ENCODE measurements at places on chromosomes 4 and X.

DNA sequence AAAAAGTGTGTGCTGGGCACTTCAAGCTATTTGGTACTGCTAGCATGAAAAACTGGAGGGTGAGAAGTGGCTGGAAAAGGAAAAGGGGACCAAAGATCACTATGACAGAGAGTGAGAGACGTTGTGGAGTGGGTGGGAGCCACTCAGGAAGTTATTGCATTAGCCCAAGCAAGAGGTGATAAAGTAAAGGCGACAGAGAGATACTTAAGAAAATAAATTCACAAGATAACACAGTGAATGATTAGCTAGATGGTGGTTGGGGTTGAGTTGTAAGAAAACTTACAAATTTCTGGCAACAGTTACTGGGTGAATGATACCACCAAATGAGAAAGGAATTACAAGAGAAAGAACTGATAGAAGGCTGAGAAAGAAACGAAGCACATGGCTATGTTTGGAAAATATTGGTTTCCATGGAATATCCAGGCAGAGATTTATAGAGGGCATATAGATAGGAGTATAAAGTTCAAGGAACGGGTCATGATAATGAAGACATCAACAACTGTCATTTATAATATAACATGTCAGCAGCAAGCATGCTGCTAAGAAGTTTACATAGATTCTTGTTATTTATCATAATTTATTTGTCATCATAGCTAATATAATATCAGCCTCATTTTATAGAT lies 60.7 kb downstream of the CASK start:
- no peak for DNase-seq

DNA sequence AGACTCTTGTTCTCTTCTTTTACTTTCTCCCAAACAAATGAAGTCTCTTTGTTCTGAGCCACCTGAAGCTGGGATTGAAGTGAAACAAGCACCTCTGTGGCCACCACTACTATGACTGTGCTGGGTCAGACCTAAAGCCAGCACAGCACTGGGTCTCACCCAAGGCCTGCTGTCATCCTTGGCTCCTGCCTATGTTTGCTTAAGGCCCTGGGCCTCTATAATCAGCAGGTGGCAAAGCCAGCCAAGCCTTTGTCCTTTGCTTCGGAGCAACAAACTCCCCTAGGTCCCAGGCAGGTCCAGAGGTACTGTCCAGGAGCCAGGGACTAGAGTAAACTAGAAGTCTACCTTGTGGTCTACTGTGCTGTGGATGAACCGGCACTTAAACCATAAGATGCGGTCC lies 220.6 kb upstream of the ARSJ start:
- DNase-seq = no peak

GRCh38 chrX:48578661-48579128 lies 4.4 kb downstream of the RBM3 start:
- no peak for DNase-seq

DNA sequence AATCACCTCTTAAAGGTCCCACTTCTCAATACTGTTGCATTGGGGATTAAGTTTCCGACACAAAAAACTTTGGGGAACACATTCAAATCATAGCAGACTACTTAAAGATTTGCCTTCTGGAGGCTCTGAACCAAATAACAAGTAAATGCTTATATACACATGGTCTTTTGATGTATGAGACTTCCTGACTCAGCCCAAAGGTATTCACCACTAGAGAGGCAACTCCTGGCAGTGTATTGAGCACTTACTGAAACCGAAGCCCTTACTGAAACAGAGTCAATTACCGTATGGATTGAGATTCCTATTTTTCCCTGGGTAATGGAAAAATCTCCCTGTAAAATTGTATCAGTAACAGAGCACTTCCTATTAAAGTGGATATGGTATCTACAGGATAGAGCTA lies 45.4 kb downstream of the ZCCHC13 start:
- no peak for DNase-seq

- DNase-seq = no peak
Observed at GRCh38 chrX:151752847-151753246, 18.3 kb downstream of the CNGA2 start.

DNA sequence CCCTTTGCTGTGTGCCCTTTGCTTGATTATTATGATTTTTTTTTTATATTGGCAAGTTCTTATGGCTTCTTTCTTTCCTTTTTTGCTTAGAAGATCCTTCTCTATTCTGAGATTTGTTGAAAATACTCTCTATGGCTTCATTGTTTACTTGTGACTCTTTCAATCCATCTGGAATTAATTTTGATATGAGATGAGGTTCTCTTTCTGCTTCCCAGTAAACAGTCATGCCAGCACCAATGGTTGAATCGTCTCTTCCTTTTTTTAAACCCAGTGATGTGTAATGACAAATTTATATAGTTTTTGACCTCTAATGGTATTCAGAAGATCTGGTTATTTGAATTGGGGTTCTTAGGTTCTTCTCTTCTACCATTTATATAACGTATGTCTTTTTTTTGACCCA lies 121.8 kb downstream of the ARHGAP10 start:
- no peak for DNase-seq

DNA sequence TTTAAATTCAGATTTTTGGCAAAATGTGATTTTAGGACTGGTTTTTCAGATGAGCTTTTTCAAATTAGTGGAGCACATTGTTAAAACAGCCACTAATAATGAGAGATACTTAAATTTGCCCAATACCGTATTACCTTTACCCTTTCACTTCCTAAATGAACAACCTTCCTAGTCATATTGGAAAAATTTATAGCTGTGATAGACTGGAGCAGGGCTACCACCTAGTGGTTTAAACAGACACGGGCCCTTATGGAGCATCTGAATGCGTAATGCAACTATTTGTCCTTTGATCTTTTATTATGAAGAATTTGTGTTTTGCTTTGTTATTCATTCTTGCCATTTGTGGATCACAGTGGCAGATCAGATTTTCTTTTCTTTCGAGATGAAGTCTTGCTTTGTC lies 72.7 kb downstream of the KDM6A start:
- no peak for DNase-seq

DNA sequence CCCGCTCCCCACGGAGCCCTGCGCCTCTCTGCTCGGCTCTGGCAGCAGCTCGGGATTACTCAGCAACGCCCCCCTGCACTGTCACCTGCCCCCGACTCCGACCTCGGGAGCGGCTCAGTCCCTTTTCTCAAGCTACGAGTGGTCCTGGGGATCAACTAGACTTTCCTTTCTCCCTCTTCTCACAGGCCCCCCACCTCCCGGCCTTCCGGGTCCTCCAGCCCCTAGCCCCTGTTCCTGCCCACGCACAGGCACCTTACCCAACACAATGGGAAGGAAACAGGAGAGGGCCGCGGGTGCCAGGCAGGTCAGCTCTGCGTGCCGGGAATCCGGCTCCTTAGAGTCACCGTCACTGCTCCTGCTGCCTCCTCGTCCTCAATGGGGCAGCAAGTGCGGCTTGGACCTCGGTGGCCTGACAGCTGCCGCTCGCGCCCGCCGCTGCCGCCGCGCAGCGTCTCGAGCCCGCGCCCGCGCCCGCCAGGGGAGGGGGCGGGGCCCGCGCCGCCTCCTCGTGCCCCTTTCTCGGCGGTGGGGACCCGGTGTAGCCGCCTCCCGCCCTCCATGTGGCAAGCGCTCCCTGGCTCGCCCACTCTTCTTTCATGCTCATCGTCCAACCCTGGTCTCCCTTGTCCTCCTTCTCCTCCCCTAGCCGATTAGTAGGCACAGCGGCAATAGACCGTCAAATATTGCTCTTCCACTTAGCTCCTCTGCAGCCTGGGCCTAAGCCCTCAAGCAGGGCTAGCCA lies at the start of gene RAB9B:
RAB9B (minus strand) TSS at position 455 of the 742 bp plus-strand sequence. CDS start 6,473 bp downstream, outside the sequence.
- DNase-seq = peak; percentile 21

DNA sequence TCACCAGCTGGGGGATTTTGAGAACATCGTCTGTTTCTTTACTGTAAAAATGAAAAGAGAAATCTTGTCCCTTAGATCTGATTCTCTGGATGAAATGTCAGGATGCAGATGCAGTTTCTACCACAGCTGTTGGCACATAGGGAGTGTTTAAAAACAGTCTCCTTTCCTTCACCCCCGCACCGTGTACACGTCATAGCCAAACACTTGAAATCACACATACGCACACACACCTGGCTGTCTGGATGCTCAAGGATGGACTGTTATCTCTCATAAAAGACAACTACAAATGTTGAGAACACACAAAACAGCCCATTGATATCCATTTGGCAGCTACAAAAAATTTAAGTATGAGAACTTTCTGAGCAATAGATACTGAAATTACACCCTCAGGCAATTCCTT lies 275.8 kb upstream of the CLNK start:
- no peak for DNase-seq

Measured in DMS153 (cell line).